Stimulated activated CD8-positive, alpha-beta memory T cell treated with anti-CD3 and anti-CD28 coated beads, Interleukin-15, amount 100 ng/mL, for 4 hours (primary cell): ENCODE measurements at places on chromosomes 5 and 9.

DNA sequence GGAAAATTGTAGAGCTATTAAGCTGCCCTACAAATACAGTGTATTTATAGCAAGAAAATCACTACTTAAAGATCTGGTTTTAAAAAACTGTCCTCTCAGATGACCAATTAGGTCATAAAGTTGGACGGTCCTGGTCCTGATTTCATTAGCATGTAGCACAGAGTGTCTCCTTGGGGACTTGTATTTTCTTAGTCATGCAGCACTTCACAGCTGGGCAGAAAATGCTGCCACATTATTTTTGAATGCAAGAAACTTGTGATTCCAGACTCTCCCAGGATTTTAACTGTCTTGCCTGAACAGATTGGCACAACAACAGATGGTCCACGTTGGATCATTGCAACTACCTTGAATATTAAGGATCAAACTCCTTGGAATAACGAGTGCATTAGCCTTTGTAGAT, 348.1 kb upstream of the SGCD start:
- DNase-seq: no peak

GRCh38 chr5:134127376-134127861, 12.9 kb downstream of the TCF7 start:
- no peak for DNase-seq

- DNase-seq: no peak
These were observed 11.3 kb downstream of the EHMT1 start for GRCh38 chr9:137630126-137630525.

DNA sequence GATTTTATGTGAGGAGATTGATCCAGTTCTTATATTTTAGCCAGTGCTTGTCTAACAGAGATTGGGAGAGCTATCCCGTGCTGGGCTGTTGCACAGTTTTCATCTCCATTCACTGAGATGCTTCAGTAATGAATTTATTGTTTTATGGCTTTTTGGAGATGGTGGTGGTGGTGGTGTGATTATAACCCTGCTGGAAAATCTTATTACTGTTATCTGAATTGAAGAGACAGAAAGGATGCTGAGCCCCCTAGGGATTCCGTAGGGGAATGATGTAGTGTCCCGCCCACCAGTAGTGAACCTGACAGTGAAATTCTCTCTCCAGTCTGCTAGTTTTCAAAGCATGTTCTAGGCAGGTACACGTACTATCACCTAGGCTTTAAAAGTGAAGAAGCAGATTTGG, 1.9 kb downstream of the RAI14 start:
- no peak for DNase-seq

GRCh38 chr5:74257060-74257527, 383.4 kb downstream of the ENC1 start:
- DNase-seq: no peak

- no peak for DNase-seq
These were observed 110.3 kb upstream of the ZNF608 start for GRCh38 chr5:124856726-124857125.

DNA sequence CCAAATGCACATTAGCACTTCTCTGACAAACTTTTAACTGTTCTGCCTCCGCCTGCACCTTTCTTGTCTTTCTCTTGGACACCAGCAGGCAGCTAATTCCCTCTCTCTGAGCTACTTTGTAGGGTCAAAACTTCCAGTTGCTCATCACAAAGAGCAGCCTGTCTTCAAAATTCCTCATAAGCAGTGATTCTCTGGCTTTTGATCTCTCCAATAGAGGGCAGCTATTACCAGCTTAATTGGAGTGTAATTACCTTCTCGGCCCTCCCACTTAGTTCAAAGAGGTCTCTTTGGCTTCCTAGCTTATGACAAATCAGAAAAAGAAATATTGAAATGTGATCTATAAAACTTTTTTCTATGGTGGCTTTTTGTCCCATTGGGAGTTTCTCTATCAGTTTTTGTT, 43.6 kb upstream of the RAD23B start:
- DNase-seq: no peak

- DNase-seq: peak; percentile 71
These were observed 544 bp downstream of the NPM1 start for GRCh38 chr5:171387970-171388815.

DNA sequence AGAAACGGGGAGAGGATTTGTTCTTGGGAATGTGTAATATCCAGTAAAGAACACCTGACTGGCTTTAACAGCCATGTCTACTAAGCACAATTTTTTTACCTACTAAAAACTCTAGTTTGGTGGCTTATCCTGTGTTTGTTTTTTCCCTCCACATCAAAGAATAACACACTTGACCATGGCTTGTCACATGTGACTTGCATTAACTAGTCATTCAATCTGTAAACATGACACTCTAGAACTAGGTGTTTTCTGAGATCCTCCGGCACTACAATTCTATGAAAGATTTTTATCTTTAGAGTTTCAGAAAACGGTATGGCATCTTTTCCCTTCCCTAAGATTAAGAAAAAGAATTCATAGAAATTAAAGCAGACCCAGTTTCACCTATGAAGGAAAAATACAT, 103.7 kb downstream of the CEMIP2 start:
- DNase-seq: no peak

GRCh38 chr5:135631391-135631790, 52.6 kb upstream of the CXCL14 start:
- no peak for DNase-seq

- no peak for DNase-seq
These were observed 537 bp downstream of the MEIKIN start for GRCh38 chr5:131944702-131945550.

GRCh38 chr9:111484572-111484894, 350 bp upstream of the ECPAS start:
- no peak for DNase-seq

GRCh38 chr9:126952205-126952977, 37.8 kb downstream of the RALGPS1 start:
- no peak for DNase-seq
